ENCODE measurements at places on chromosomes 7 and 10.

DNA sequence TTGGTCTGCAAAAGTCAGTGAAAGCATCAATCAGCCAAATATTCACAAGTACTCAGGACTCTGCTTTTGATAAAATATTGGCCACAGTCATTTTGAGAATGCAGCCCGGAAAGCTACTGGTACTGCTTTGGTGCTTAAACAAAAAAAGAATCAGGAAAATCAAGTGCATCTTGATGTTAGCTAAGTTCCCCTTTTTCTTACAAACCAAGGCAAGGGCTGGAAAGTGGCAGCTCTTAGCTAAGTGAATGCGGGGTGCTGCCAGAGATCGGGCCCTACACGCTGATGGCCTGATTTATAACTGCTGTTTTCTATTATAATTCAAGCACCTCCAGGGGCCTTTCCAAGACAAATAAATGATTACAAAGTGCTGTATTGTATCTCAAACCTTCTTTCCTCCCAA lies 136.8 kb upstream of the MGMT start:
- no peak for DNase-seq

DNA sequence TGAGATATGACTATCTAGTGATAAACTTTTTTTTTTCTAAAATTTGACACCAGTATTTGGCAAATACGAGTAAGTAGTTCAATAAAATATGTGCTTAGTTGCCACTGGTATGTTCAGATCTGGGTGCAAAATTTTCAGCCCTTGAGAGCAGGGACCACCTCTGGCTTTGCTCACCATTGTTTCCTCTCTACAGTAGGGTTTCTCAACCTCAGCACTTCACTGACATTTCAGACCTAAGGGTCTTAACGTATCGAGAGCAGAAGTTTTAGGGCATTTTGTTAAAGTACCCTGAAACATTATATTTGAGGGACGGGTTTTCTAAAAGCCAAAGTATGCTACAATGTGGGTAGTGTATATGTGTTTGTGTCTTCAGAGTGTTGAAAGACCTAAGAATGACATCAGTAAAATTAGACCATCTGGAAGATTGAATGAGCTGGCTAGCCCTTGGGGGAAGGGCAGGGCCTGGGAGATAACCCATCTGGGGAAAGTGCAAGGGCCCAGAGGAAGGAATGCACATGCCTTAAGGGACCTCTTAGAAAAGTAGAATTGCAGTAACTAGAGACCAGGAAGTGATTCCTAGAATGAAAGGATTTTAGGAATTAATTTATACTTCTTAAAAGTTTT lies 11.8 kb downstream of the BZW2 start:
- no peak for DNase-seq

GRCh38 chr7:135333200-135333599 lies 99.6 kb downstream of the STRA8 start:
- DNase-seq: no peak

DNA sequence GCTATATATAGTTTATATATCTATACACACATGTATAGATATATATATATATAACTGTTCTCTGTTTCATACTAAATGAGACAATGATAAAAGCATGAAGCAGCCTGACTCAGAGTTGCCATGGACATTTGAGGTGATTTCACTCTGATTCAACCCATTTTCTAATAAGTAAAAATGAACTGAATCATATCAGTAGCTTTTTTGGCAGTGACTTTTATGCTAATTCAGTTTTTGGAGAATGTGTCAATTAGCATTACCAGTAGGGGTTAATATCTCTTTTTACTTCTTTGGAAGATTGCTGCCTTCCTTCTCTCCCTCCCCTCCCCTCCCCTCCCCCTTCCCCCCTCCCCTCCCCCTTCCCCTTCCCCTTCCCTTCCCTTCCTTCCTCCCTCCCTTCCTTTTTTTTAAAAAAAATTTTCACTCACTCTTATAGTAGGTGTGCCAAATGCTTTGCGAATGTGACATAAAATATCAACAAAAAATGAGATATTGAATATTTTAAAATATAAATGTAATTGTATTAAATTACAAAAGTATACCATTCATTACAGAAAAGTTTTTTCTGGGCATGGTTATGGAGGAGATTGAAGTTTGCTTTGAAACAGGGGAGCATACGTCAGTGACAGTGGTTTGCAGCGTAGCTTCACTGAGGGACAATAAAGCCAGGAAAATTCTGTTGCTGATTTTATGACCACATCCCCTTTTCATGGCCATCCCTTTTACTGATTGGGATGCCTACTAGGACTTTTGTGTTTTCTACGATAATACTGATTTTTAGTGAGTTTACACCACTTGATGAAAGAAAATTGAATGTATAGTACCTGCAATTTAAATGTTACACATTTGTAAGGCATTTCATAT lies 64.0 kb upstream of the KLF6 start:
- no peak for DNase-seq

All from activated naive CD4-positive, alpha-beta T cell (primary cell).